Large intestine (tissue), 12 donors: ENCODE measurements at places on chromosomes 1 and 21. TPM values are rescaled to one million over a fixed set of nuclear protein-coding genes. Genes with fewer than 3 reads are reported as not detected.

ERICH3 gene
- polyA plus RNA-seq = 1.1 TPM

TMEM200B gene
- 5.9 TPM for polyA plus RNA-seq

TMEM69 gene
- polyA plus RNA-seq = 42.7 TPM

- DNase-seq = no peak
Measured at GRCh38 chr1:241834733-241835377, 13.1 kb upstream of the EXO1 start.

GRCh38 chr1:204493984-204494280 lies 673 bp downstream of the PIK3C2B start:
- peak; percentile 86 for DNase-seq
